ENCODE measurements at places on chromosomes 12 and 14.

DNA sequence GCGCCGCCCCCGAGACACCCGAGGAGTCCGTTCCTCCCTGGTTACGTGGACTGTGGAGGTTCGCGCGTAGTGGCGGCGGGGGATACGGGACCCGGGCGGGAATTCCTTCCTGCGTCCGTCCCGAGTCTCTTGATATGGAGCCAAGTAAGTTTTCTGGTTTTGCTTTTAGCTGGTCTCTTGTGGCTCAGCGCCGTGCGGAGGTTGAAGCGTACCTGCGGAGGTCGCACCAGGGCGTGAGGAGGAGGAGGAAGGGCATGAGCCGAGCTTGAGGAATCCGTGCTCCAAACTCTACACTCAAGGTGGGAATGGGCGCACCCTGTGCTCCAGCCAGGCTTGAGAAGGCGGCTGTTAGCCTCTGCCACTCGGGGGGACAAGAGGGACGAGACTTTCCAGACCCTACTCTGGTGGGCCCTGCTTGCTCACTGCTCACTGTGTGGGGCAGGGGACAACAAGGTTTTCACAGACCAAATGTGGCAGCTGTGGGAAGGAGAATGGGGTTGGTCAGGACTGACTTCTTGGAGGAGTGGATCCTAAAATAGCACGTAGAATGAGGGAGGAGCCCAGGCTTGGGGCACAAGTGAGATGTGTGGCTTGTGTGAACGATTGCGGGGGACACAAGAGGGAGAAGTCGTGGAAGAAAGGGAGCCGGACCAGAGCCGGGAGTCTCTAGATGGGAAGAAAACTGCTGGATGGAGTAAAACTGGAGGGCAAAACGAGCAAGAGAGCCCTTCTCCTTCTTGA lies 577 bp downstream of the ATG101 start:
- no peak for DNase-seq

GRCh38 chr14:91883753-91884152 lies 16.4 kb upstream of the TC2N start:
- no peak for DNase-seq

GRCh38 chr14:21987937-21988336 lies 314.3 kb upstream of the OR4E1 start:
- DNase-seq, result no peak

GRCh38 chr12:22733756-22734155 lies 108.8 kb downstream of the ETNK1 start:
- no peak for DNase-seq

GRCh38 chr14:28745176-28745575 lies 21.4 kb upstream of the FOXG1 start:
- no peak for DNase-seq

DNA sequence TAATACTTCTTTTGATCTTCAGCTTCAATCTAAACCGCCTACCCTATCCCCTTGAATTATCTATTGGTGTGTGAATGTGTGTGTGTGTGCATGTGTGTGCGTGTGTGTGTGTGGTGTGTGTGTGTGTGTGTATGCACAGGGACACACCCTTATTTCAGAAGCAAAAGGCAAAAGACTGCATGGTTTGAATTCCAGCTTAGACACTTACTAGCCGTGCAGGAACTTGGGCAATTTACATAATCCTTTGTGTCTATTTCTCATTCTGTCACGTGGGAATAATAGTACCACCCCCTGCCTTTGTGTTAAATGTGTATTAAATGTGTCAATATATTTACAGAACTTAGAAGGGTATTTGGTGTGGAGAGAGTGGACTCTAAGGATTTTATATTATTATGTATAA lies 251.7 kb downstream of the TMEM132C start:
- no peak for DNase-seq

- no peak for DNase-seq
Measured at GRCh38 chr14:60647081-60647836, 2.0 kb downstream of the SIX1 start.

DNA sequence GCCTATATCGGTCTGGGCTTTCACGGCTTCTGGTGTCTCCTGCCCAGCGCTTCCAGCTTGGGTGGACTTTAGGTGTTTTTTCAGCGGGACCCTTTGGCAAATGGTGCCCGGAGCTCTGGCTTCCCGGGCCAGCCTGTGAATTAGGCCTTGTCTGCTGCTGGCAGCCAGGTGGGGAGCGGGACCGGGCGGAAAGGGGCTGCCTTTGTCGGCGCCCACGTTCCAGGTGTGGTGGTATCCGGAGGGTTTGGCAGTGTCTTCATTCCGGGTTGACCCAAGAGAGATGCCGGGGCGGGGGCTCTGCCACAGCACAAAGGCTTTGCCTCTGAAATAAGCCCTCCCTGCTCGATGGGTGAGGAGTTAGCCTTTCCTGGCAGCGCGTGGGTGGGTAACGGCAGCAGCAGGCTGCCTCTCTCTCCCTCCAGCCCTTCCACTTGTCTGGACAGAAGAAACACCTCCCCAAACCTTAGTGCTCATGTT lies 9.5 kb downstream of the RFLNA start:
- no peak for DNase-seq

DNA sequence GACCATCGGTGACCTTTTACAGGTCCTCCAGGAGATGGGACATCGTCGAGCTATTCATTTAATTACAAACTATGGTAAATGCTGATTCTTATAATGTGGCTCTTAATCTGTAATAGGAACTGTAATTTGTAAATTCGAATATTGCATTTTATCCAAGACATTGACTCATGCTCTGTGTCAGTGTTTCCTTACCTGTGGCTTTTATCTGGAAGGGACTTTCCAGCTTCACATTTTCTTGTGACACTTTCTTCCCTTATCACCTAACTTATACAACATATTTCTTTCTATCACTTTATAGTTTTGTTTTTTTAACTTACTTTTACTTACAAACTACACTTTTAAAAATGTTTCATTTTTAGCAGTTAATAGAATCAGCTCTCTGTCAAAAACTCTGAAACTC lies 14.8 kb downstream of the IRAK3 start:
- DNase-seq, result no peak

- DNase-seq, result no peak
Measured at GRCh38 chr14:58078068-58078467, 73.9 kb downstream of the ARMH4 start.

GRCh38 chr12:129527506-129527905 lies 376.3 kb downstream of the TMEM132D start:
- DNase-seq, result no peak

- no peak for DNase-seq
Measured at GRCh38 chr12:47821346-47821706, 1.6 kb upstream of the HDAC7 start.

DNA sequence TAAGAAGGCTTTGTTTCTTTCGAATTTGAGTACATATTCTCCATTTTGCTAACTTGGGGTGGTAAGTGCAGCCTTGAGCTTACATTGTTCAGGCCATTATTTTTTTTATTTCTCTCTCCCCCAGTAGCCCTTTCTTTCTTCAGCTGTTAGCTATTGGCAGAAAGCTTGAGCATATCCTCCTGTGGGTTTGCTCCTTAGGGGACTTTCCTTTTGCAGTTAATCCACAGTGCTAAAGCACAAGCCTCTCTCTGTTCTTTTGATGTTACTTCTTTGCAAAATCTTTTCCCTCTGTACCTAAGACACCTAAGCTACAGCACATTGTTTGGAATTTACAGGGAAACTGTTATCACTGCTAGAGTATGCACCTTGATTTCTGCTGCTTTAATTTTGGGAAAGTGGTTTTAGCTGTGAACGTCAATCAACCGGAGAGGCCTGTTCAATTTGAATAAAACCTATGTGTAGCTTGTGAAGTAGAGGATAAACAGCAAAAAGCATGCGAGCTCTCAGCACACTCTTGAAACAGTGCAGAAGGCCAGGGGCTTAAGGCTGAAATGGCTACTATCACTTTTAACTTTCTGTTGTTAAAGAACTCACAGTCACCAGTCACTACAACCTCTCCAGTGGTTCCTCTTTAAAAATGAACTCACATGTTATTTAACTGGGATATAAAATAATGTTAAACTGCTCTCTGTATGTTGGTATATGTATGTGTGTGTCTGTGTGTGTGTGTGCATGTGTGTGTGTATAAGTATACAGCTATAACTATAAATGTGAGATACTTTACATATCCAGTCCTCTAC lies 139.2 kb downstream of the PDZRN4 start:
- no peak for DNase-seq

- DNase-seq, result no peak
Measured at GRCh38 chr14:101808020-101808641, 46.6 kb downstream of the PPP2R5C start.

GRCh38 chr14:78933948-78934524 lies 763.9 kb downstream of the NRXN3 start:
- no peak for DNase-seq

GRCh38 chr12:92927055-92927435 lies 2.0 kb downstream of the EEA1 start:
- peak; percentile 18 for DNase-seq

- DNase-seq, result no peak
Measured at GRCh38 chr12:104662203-104662602, 205.5 kb downstream of the CHST11 start.

- DNase-seq, result no peak
Measured at GRCh38 chr12:49626169-49626835, 2.9 kb downstream of the PRPF40B start.

GRCh38 chr12:70267550-70267949 lies 24.3 kb downstream of the CNOT2 start:
- no peak for DNase-seq

DNA sequence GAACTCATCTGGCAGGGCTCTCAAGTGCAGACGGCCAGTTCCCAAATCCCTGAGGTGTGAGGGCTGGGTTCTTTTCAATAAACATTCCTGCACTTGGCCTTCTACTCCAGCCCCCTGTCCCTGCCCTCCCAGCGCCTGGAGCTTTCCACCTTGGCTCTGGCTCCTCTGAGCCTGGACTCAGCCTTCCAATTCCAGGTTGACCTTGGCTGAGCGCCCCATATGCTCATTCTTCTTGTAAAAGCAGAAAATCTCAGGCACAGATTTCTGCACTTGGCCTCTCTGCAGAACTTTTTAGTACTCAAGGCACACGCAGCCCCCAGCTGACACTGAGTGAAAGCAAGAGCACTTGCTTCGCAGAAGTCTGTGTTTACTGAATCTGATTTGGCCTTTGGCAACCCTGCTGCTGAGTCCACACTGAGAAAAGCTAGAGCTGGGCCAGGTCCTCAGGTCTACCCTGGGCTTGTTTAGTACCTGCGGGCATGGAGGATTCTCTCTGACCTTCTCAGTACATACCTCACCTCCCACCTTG lies 222.7 kb downstream of the MSRB3 start:
- DNase-seq, result no peak

DNA sequence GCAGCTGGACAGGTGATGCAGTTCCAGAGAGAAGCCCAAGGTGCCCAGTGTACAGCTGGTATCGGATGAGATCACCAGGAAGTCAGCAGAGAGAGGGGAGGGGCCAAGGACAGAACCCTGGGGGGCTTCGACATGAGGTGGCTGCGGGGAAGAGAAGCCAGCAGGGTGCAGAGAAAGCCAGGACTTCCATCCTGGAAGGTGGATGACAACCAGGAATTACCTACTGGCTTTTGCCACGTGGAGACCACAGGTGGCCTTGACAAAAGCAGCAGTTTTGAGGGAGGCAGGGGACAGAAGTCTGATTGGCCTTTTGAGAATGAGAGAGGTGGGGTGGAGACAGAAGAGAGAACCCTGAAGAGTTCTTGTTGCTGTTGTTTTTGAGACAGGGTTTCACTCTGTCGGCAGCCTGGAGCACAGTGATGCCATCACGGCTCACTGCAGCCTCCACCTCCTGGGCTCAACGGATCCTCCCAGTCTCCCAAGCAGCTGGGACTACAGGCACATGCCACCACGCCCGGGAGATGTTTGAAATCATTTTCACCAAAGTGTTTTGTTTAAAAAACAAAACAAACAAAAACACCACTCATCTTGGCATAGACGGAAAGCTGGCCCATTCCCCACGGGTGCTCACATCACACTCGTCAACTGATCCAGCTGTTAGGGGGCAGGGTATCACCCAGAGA lies 35.2 kb downstream of the CDC42BPB start:
- no peak for DNase-seq

DNA sequence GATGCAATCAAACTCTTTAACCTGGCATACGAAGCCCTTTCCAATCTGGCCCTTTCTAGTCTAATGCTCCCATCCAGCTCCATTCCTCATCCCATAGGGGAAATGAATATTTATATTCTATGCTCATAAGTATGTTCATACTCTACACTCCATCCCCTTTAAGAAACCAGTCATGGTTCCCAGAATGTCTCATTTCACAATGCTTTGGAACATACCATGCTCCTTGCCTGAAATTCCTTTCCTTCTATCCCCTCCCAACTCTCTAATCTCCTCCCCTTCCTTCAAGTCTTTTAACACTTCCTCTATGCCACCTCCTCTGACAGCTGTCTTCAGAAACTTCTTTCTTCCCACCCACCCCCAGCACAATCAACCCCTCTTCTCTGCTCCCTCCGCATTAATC lies 207.0 kb upstream of the CAND1 start:
- DNase-seq, result no peak

DNA sequence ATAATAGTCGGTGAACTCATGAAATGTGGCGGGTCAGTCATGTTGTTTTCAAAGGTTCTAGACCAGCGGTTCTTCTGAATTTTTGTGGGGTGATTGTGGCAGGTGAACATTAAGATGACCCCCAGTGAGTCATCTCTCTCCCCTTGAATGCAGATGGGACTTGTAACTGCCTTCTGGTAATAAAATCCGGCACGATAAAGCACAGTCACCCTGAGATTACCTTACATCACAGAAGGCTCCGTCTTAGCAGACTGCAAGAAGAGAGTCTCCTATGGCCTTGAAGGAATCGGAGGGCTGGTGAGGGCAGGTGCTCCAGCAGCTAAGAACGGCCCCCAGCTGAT lies 189.6 kb downstream of the FOXN3 start:
- DNase-seq, result no peak

DNA sequence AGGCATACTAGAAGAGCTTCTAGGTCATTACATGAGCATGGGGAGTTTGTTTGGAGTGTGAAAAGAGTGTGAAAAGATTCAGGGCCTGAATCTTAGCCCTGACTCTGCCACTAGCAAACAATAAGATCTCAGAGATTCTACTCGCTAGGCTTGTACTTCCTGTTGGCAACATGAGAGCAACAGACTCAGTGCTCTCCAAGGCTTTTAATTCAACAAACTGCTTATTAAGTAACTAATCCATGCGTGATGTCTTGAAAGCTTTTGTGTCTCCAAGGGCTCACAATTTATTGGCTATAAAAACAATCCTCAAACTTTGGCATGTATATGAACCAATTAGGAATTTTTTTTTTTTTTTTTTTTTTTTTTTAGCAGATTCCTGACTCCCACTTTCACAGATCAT lies 105.1 kb downstream of the STXBP6 start:
- no peak for DNase-seq

GRCh38 chr12:56719056-56719455 lies 6.0 kb downstream of the NACA start:
- DNase-seq, result no peak

GRCh38 chr12:49941556-49942511 lies 8.7 kb upstream of the AQP2 start:
- no peak for DNase-seq

GRCh38 chr14:32332415-32333316 lies 3.6 kb downstream of the AKAP6 start:
- no peak for DNase-seq

- no peak for DNase-seq
Measured at GRCh38 chr14:35197015-35197414, 74.7 kb downstream of the PRORP start.

Data from activated T-helper 1 cell treated with anti-CD3 and anti-CD28 coated beads, Interleukin-2, amount 50 U/mL, for 16 hours (primary cell).